ENCODE measurements at places on chromosomes 7 and 10. TPM values are rescaled to one million over a fixed set of nuclear protein-coding genes. Genes with fewer than 3 reads are reported as not detected.

GRCh38 chr7:20440472-20441105 lies 109.9 kb downstream of the ITGB8 start:
- DNase-seq, result peak; percentile 30

Gene LANCL2
- 59.7 TPM for polyA plus RNA-seq

Gene GNGT1
- polyA plus RNA-seq, result not detected

GRCh38 chr10:80281784-80282765 lies 7.4 kb downstream of the MAT1A start:
- no peak for DNase-seq

DNA sequence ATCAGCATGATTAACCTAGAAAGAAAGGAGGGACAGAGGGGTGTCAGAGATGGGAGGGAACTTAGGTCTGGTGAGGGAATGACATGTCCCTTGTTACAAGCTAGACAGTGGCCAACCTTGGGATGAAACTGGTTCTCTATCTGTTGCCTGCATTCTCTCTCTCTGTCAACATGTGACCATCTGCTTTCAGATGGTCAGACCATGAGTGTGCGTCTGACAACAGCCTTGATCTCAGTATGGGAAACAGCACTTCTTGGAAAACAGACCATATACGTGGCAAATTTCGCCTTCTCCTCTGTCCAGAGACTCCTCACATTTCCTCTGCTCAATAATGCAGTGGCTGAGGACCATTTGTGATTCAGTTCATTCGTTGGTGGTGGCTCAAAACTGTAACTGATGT lies 845.9 kb downstream of the TYW1 start:
- no peak for DNase-seq

Gene CTTNBP2
- polyA plus RNA-seq, result 2.7 TPM

Gene CYP3A4
- 0.34 TPM for polyA plus RNA-seq

Gene ASIC3
- polyA plus RNA-seq, result 20.8 TPM

Gene RHOBTB1
- 38.1 TPM for polyA plus RNA-seq

Gene UFSP1
- polyA plus RNA-seq, result 1.3 TPM

DNA sequence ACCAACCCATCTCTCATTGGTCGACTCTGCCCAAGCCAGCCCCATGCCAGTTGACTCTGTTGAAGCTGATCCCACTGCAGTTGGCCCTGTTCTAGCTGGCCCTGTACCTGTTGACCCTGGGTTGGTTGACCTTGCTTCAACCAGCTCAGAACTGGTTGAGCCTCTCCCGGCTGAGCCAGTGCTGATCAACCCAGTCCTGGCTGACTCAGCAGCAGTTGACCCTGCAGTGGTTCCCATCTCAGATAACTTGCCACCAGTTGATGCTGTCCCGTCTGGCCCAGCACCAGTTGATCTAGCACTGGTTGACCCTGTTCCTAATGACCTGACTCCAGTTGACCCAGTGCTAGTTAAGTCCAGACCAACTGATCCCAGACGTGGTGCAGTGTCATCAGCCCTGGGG lies 7.4 kb downstream of the PPRC1 start:
- DNase-seq, result no peak

GRCh38 chr10:31536302-31536701 lies 217.3 kb downstream of the ZEB1 start:
- no peak for DNase-seq

GRCh38 chr7:149773446-149774236 lies at the start of gene ZNF467:
TSS of gene ZNF467 (minus strand) at chr7:149773588. CDS start at chr7:149771032, 2,556 bp downstream.
- DNase-seq, result peak; percentile 42

GRCh38 chr10:130844310-130844709 lies 467.2 kb downstream of the TCERG1L start:
- no peak for DNase-seq

DNA sequence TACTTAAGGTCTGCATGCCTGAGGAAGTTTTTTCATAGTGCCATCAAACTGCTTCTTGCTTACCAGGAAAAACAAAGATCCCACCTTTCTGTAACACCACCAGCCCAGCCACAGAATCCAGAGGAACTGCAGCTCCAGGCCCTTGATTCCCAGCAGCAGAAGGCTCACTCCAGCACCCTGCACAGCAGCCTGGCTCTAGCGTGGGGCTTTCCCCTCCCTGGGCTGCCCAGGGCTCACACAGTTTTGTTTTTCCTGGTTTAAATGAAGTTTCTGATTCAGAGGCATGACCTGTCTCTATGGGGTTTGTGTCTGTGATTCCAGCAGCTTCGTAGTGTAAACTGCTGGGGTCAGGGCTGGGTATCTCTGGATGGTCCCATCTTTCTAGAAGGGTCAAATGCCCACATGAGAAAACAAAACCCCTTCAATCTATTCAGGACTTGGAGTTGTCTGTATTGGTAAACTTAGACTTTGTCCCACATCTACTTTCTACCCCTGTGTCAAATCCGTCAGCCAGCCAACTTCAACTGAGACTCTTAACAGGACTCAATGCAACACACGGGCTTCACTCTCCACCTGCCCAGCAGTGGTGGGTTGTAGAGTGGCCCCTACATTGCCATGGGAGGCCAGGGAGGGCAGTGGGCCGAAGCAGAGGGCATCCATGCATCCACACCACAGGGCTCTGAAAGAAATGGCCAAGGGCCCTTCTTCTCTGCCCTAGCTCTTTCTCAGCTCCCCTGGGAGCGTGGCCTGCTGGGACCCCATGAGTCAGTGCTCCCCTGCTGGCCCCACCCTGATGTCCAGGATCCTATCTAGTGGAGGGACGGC lies 73.6 kb downstream of the ATXN7L1 start:
- DNase-seq, result no peak

DNA sequence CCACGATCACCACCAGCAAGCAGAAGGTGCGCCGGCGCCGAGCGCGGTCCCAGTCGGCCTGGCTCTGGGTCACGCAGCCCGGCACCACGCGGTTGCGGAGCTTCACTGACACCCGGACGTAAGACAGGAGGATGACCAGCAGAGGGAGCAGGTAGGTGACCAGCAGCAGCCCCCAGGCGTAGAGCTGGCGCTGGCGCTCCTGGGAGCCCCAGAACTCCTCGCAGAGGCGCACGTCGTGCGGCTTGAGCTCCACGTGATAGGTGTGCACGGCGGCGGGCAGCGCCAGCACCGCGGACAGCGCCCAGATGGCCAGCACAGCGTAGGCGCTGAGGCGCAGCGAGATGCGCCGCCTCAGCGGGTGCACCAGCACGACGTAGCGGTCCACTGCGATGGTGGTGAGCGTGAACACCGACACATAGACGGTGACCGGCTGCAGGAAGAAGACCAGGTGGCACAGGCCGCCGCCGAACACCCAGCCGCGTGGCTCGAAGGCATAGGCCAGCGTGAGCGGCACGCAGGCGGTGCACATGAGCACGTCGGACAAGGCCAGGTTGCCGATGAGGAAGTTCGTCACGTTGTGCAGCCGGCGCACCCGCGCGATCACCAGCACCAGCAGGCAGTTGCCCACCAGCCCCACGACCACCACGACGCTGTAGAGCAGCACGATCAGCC lies 920 bp downstream of the PRLHR start:
- DNase-seq, result peak; percentile 76

DNA sequence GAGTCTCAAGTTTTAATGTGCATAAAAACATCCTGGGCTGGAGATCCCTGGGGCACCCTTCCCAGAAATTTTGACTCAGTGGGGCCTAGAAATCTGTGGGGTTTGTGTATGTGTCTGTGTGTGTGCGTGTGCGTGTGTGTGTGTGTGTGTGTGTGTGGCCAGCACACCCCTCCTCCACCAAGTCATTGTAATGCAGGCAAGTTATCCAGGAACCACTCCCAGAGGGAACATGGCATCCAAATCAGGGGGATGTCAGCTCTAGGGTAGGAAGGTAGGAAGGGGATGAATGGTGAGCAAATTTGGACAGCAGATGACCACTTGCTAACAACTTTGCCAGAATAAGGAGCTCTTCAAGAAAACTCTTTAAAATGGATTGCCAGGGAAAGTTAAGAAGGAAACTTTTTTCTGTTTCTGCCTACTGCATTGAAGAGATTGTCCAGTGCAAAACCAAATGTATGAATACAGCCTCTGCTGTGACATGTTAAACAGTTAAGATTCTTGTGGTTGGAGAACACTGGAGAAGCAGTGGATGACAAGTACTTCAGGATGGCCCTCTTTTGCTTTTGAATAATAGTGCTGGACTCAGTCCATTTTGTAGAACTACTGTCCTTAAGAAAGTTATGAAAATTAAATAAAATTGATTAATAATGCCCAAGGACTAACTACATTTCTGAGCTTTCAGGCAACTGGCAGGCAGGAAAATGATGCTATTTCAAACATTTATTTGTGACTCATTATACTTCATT lies 12.3 kb downstream of the STAMBPL1 start:
- no peak for DNase-seq

DNA sequence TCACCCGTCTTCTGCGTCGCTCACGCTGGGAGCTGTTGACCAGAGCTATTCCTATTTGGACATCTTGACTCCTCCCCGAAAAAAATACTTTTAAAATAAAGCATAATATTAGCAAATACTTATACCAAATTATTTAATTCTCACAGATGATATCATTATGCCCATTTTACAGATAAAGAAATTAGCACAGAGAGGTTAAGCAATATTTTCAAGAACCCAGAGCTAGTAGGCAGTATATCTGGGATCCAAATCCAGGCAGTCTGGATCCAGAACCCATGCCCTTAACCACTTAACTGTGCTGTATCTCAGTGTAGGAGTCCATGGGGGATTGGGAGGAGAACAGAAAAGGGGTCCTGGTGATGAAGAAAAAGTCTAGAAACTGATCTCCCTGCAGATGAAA lies 6.1 kb downstream of the IQUB start:
- DNase-seq, result no peak

Gene IDI2
- polyA plus RNA-seq, result 0.79 TPM

DNA sequence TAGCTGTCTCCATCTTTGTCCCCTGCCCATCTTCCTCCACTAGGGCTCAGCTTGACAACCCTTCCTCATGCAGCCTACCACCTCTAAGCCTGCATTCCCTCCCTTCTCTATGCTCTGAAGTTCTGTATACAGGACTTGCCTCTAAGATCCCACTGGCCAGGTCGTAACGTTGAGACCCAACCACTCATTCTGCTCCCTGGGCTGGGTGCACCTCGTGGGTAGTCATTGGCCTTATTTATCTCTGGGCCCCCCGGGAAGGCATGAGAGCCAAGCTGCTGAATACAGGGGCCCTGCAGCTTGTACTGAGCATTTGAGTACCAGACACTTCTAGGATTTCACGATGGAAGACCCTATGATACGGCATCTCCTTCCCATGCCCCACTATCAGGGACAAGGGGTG lies 31.2 kb downstream of the MYL10 start:
- no peak for DNase-seq

Gene ACBD7
- 5.6 TPM for polyA plus RNA-seq

GRCh38 chr10:26682931-26683330 lies 14.6 kb upstream of the PDSS1 start:
- DNase-seq, result no peak

Gene SPDYE2B
- polyA plus RNA-seq, result 3.3 TPM

Gene DUS4L
- polyA plus RNA-seq, result 9.5 TPM

Gene CDC14C
- 14.2 TPM for polyA plus RNA-seq

DNA sequence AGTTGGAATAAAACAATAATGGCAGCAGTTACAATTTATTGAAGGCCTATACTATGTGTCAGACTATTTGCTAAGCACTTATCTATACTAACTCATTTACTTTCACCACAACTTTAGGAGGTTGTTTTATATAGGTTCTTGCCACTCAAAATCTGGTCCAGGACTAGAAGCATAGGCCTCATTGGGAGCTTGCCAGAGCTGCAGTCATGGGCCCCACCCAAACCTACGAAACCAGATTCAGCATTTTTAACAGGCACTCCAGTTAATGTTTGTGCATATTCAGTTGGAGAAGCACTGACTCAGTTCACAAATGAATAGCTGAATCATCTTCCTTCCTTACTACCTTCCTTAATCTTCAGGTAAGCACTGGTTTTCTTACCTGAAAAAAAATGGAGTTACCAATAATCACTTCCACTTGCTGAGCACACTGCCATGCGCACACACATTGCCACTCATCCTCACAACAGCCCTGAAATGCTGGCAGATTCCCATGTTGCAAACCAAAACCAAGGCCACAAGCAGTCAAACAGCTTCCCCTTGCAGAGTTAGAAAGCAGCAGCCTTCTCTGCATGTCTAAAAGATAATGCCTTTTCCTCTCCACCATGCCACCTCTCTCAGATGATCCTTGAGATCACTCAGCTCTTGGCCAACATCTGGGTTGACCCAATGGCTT lies 122.4 kb downstream of the SLC16A9 start:
- no peak for DNase-seq
